ENCODE measurements at places on chromosomes 6 and 20.

DNA sequence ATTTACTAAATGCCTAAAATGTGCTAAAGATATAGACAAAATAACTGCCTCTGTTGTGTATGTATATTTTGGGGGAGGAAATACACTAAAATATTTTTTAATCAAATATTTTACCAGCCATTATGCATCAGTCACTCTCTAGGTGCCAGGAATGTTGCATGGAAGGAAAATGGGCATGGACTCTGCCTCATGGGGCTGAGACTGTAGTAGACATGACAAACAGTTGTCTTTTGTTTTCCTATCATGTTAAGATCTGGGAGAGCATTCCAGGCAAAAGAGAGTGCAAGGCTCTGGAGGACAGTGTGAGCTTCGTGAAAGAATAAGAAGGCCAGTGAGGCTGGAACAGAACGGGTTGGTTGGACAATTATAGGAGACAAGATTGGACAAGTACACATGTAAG is 26.5 kb downstream of the HLA-DOB start:
- DNase-seq = no peak

DNA sequence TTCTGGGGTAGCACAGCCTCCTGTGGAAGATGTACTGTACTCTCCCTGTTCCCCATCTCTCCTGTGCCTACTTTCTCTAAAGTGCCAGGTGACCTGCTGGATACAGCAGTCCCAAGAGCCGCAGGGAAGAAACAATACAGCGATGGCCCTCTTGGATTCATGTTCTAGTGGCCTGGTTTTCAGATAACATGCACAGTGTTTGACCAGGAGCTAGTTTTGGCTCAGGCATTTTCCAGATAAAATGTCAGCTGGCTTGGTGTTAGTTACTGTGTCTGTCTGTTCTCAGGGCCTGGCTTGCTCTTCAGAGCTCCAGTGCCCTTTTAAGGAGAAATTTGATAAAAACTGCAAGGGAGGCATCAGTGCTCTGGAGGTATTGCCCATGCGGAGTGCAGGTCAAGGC is 41.3 kb downstream of the GABRR2 start:
- no peak for DNase-seq

GRCh38 chr6:90156861-90157260 is 139.8 kb downstream of the BACH2 start:
- no peak for DNase-seq

GRCh38 chr6:41957117-41957516 is 15.5 kb upstream of the CCND3 start:
- DNase-seq = no peak

GRCh38 chr20:20024942-20025341 is 7.8 kb downstream of the NAA20 start:
- peak; percentile 42 for DNase-seq

GRCh38 chr6:88535306-88535705 is 369.2 kb upstream of the CNR1 start:
- no peak for DNase-seq

Measured in AG10803 (cell line).